Activated CD4-positive, alpha-beta T cell treated with anti-CD3 and anti-CD28 coated beads, Interleukin-2, amount 10 ng/mL, durations not matched to agents 24 days and 14 days (primary cell): ENCODE measurements at places on chromosomes 7 and 10. TPM values are rescaled to one million over a fixed set of nuclear protein-coding genes. Genes with fewer than 3 reads are reported as not detected.

DNA sequence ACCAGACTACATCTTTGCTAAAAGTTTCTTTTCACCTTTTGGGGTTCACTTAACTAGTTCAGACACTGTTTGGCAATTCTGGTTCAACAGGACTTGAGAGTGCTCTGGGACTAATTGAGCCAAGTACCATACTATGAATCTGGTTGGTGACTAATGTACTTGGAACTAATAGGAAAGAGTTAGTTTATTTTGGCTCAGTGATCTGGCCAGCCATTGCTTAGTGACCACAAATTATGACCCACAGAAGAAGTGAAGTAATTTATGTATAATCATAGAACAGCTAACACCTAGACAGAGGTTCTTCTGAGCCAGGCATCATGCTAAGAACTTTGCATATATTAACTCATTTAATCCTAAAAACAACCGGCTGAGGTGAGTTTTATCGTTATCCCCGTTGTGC, 126.5 kb upstream of the JCAD start:
- no peaks in the 10 kb centered on the region for H3K4me1 ChIP-seq
- peaks cover 6% of the 10 kb centered on the region for H3K27me3 ChIP-seq
- DNase-seq: no peak
- H3K27ac ChIP-seq: no peak overlapping the region

- H3K4me1 ChIP-seq: no peaks in the 10 kb centered on the region
- H3K36me3 ChIP-seq: no peaks in the 10 kb centered on the region
- H3K27me3 ChIP-seq: no peaks in the 10 kb centered on the region
- no peak overlapping the region for H3K4me3 ChIP-seq
These were observed 35.2 kb upstream of the MBL2 start for GRCh38 chr10:52807803-52808202.

- peaks cover 48% of the 10 kb centered on the region for H3K4me1 ChIP-seq
- peak overlapping the region; percentile 56 for H3K27ac ChIP-seq
- peaks cover 55% of the 10 kb centered on the region for H3K36me3 ChIP-seq
- DNase-seq: no peak
- H3K4me3 ChIP-seq: peak overlapping the region; percentile 5
These were observed 55.9 kb downstream of the VOPP1 start for GRCh38 chr7:55516409-55516808.

GRCh38 chr7:141679014-141679413, 23.0 kb downstream of the DENND11 start:
- peaks cover 45% of the 10 kb centered on the region for H3K36me3 ChIP-seq
- DNase-seq: no peak
- no peaks in the 10 kb centered on the region for H3K27me3 ChIP-seq
- peaks cover 42% of the 10 kb centered on the region for H3K4me1 ChIP-seq

Gene LRRC17
- not detected in 2 replicates for total RNA-seq
